ENCODE measurements at places on chromosomes 1 and 21.

- ATAC-seq: no peak
Observed at GRCh38 chr1:82245345-82246014, 444.7 kb downstream of the ADGRL2 start.

DNA sequence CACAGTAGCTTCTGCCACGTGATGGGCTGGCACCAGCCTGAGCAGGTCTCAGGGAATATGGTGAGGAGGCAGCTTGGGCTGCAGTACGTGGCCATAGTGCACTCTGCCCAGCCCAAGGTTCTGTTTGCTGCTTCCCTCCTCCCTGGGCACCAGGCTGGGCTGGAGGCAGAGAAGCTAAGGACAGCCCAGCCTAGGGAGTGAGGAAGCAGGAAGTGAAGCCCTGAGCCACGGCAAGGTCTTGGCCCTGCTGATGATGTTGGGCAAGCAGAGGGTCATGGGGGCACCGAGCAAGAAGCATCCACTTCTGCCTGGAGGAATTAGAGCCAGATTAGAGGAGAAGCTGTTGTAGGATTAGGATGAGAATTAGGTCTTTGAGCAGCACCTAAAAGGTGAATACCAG is 326.7 kb upstream of the VAMP3 start:
- no peak for ATAC-seq

DNA sequence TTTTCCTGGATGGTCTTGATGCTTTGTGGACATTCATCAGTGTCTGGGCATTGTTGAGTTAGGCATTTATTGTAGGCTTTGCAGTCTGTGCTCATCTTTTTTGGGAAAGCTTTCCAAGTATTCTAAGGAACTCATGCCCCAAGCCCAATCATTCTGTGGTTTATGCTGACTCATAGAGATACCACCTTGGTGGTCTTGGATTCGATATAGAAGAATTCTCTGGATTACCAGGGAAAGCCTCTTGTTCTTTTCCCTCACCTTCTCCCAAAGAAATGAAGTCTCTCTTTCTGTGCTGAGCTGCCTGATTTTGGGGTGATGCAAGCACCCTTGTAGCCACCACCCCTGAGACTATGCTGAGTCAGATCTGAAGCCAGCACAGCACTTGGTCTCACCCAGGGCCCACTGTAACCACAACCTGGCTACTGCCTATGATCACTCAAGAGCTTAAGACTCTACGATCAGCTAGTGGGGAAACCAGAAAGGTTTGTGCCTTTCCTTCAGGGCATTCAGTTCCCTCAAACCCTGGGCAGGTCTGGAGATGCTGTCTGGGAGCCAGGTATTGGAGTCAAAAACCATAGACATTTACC is 422.6 kb downstream of the NUF2 start:
- ATAC-seq: no peak

- ATAC-seq: peak; percentile 53
Observed at GRCh38 chr1:50977575-50978143, 7.6 kb downstream of the CDKN2C start.

- ATAC-seq: no peak
Observed at GRCh38 chr1:50368179-50369007, 54.9 kb downstream of the DMRTA2 start.

- ATAC-seq: no peak
Observed at GRCh38 chr1:209890641-209891330, 47.2 kb upstream of the SYT14 start.

GRCh38 chr1:7902478-7903085 is 38.1 kb downstream of the TNFRSF9 start:
- ATAC-seq: peak; percentile 69

- ATAC-seq: no peak
Observed at GRCh38 chr21:46104104-46104503, 6.2 kb downstream of the COL6A2 start.

- no peak for ATAC-seq
Observed at GRCh38 chr1:183562701-183563100, 27.6 kb downstream of the NCF2 start.

Data from activated CD4-positive, CD25-positive, alpha-beta regulatory T cell treated with anti-CD3 and anti-CD28 coated beads, Interleukin-2, amount 50 U/mL, for 24 hours (primary cell).